ENCODE measurements at places on chromosomes 11 and 22.

GRCh38 chr11:12777208-12777874 lies 103.1 kb downstream of the TEAD1 start:
- H3K4me3 ChIP-seq, result no peak overlapping the region
- H3K4me1 ChIP-seq, result peaks cover 27% of the 10 kb centered on the region
- H3K27ac ChIP-seq, result peak overlapping the region; percentile 89
- H3K36me3 ChIP-seq, result peaks cover under 1% of the 10 kb centered on the region
- peaks cover 4% of the 10 kb centered on the region for H3K27me3 ChIP-seq

DNA sequence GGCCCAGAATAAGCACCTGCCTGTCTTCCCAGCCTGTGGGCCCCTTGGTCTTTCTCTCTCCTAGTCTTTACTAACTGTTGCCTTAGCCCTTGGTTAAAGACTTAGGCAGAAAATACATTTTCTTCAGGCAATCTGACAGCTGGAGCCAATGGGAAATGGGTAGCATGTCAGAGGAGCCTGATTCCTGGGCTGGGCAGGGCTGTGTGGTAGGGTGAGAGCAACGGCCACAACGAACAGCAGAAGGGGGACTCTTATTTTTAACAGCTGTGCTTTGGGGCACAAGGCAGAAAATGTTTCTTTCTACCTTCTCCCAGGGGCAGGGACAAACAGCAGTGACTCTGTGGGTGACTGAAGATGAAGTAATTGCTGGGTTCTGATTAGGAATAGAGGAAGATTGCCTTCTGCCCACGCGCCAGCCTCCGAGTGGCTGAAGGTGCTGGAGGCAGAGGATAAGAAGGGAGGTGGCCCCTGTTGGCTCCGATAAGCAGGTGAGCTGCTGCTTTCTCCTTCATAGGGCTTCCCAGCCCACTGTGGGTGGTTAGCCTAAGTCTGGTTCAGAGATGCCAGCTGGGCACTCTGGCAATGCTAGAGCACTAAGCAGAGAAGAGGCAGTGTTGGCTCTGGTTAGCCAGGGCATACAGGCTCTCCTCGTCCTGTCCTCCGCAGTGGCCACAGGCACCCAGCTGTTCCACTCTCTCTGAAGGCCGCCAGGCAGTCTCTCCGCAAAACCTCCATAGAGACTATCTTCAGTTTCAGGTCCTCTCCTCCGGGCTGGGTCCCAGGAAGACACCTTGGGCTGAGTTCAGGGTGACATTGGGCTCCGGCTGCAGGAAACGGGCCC lies 1.5 kb downstream of the YPEL4 start:
- H3K27ac ChIP-seq, result peak overlapping the region; percentile 42
- peaks cover 33% of the 10 kb centered on the region for H3K27me3 ChIP-seq
- H3K36me3 ChIP-seq, result peaks cover 3% of the 10 kb centered on the region
- H3K4me3 ChIP-seq, result peak overlapping the region; percentile 77
- no peak for DNase-seq

DNA sequence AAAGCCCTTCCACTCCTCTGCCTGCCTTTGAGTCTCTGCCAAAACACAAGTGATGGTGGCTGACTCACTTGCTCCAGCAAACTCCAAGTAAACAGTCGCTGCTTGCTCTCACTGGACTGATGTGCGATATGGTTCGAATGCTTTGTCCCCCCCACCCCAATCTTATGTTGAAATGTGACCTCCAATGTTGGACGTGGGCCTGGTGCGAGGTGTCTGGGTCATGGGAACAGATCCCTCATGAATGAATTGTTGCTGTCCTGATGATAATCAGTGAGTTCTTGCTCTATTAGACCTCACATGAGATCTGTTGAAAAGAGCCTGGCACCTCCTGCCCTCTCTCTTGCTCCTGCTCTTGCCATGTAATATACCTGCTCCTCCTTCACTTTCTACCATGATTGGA lies 747.9 kb downstream of the OPCML start:
- no peaks in the 10 kb centered on the region for H3K4me1 ChIP-seq

DNA sequence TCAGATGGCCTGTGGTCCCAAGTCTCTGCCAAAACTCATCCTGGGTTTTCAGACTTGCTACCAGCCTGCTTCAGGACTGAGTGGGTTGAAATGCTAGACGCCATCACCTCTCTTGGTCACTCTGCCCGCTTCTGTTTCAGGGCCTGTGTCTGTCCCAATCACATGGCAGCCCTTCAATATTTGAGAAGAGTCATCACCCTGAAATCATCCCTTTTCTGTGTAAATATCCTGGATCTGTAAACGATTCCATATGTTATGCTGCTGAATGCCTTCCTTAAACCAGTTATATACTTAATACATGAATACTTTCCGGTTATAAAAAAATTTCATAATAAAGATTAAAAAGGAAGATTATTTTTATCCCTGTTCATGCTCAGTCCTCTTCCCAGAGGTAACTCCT lies 39.8 kb upstream of the TLCD5 start:
- no peaks in the 10 kb centered on the region for H3K36me3 ChIP-seq
- peaks cover 5% of the 10 kb centered on the region for H3K27me3 ChIP-seq
- H3K4me1 ChIP-seq, result peaks cover 19% of the 10 kb centered on the region
- no peak overlapping the region for H3K27ac ChIP-seq
- DNase-seq, result no peak

GRCh38 chr11:43122546-43122945 lies 189.2 kb upstream of the API5 start:
- H3K36me3 ChIP-seq, result no peaks in the 10 kb centered on the region
- H3K4me1 ChIP-seq, result no peaks in the 10 kb centered on the region
- no peak overlapping the region for H3K27ac ChIP-seq
- peaks cover 1% of the 10 kb centered on the region for H3K27me3 ChIP-seq
- no peak for DNase-seq

GRCh38 chr11:92702037-92702804 lies 267.2 kb upstream of the MTNR1B start:
- peaks cover 25% of the 10 kb centered on the region for H3K4me1 ChIP-seq
- no peak overlapping the region for H3K27ac ChIP-seq
- H3K4me3 ChIP-seq, result no peak overlapping the region
- no peak for DNase-seq
- H3K27me3 ChIP-seq, result peaks cover 6% of the 10 kb centered on the region

- H3K4me3 ChIP-seq, result no peak overlapping the region
- no peaks in the 10 kb centered on the region for H3K4me1 ChIP-seq
- no peak overlapping the region for H3K27ac ChIP-seq
- peak; percentile 79 for DNase-seq
- no peaks in the 10 kb centered on the region for H3K36me3 ChIP-seq
These were observed 912.8 kb downstream of the DLG2 start for GRCh38 chr11:84714316-84714780.

DNA sequence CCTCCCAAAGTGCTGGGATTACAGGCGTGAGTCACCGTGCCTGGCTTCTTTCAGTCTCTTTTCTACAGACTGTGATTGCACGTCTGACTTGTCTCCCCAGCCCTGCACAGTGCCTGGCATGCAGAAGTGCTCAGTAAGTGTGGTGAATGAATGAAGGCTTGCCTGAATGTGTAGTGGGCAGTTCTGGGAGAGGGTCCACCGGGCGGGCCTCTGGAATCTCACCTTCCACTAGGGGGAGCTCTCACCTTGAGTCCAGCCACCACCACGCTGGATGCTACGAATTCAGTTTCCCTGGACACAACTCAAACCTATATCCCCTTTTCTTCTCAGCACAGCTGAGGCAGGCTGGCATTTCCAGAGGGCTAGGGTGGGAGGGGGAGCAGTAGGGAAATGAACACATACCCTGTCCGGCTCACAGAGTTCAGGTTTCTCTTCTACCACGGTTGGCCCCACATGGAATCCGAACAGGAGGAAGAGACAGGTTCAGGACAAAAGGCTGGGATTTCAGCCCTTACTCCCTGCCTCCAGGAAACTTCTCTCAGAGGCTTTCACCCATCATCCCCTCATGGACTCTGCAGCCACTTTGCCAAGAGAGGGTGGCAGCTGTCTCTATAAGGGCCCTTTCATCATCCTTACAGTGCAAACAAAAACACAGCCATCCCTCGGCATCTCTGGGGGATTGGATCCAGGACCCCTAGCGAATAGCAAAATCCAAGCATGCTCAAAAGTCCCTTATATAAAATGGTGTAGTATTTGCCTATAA lies 86.8 kb downstream of the NECTIN1 start:
- H3K4me1 ChIP-seq, result no peaks in the 10 kb centered on the region
- H3K27me3 ChIP-seq, result peaks cover 11% of the 10 kb centered on the region
- no peak for DNase-seq

- peaks cover 5% of the 10 kb centered on the region for H3K4me1 ChIP-seq
- no peaks in the 10 kb centered on the region for H3K36me3 ChIP-seq
- no peak overlapping the region for H3K4me3 ChIP-seq
- no peak overlapping the region for H3K27ac ChIP-seq
- DNase-seq, result no peak
These were observed 35.6 kb upstream of the TMEM123 start for GRCh38 chr11:102488208-102488607.

DNA sequence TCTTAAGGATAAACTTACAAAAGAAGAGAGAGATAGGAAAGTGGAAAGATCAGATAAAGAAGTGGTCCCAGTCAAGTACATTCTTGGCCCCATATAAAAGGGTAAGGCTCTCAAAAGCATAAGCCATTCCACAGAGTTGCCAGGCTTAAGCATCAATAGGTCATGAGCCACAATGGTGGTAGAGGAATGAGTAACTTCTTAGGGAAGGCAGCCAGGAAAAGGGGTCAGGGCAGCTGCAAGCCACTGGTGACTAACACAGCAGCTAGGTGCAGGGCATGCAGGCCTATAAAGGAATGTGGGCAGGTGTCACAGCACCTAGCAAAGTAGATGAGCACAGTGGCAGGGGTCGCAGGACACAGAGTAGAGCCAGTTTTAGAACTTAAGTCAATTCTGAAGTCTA lies 302.6 kb upstream of the FAT3 start:
- peaks cover 2% of the 10 kb centered on the region for H3K27me3 ChIP-seq
- no peak for DNase-seq
- no peaks in the 10 kb centered on the region for H3K4me1 ChIP-seq
- H3K4me3 ChIP-seq, result no peak overlapping the region
- no peaks in the 10 kb centered on the region for H3K36me3 ChIP-seq
- H3K27ac ChIP-seq, result no peak overlapping the region

DNA sequence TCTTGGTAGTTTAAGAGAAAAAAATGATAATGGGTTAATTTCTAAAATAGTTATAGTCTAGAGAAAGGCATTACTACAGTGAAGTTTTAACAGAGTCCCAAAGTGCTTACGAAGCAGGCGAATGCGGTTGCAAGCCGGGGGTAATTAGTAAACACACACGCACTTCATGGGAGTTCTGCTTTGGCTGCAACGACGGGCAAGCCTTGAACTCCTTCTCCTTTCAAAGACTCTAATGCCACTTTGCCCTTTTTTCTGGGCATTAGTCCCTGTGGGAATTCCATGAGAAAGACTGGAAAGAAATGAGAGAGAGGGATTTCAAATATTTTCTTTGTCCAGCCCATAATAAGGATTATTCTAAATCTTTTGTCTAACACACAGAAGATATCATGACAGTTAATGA lies 66.1 kb downstream of the TENM4 start:
- no peak for DNase-seq
- no peaks in the 10 kb centered on the region for H3K27me3 ChIP-seq
- H3K4me1 ChIP-seq, result peaks cover 9% of the 10 kb centered on the region

GRCh38 chr22:28841111-28841510 lies 40.7 kb upstream of the XBP1 start:
- no peak for DNase-seq
- peaks cover 3% of the 10 kb centered on the region for H3K4me1 ChIP-seq
- no peak overlapping the region for H3K4me3 ChIP-seq
- no peaks in the 10 kb centered on the region for H3K27me3 ChIP-seq

DNA sequence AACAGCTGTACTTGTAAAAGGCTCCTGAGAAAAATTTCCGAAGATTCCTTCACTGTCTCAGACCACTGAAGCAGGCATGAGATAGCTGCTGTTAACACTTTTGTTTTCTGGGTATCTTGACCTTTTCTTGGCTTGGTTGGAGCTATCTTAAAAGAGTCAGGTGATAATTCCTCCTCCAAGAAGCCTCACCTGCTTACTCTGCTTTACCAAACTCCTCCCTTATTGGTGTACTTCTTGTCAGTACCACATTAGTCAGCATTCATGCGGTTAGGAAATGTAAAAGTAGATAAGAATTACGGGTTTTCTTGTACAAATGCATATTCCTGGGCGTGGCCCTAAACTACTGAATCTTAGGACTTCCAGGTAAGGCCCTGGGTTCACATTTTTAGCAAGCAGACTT lies 489.8 kb upstream of the LARGE1 start:
- H3K4me3 ChIP-seq, result no peak overlapping the region
- H3K27ac ChIP-seq, result no peak overlapping the region
- DNase-seq, result no peak
- no peaks in the 10 kb centered on the region for H3K36me3 ChIP-seq

DNA sequence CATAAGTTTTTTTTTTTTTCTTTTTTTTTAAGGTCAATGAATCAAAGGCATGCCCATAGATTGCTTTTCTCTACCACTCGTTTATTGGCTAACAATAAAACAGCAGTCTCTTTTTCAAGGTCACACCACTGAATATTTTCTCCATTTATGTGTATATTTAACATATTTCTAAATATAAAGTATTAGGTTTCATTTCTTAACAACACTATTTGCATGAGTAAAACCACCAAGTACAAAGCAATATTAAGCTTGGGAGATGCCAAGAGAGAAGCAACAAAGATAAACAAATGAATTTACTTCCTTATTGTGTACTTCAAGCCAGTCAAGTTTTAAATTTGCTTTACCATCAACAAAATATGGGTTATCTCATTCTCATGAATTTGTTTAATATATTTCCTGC lies 708.9 kb upstream of the CCDC179 start:
- H3K4me3 ChIP-seq, result no peak overlapping the region
- H3K27ac ChIP-seq, result no peak overlapping the region
- no peaks in the 10 kb centered on the region for H3K27me3 ChIP-seq
- H3K36me3 ChIP-seq, result no peaks in the 10 kb centered on the region

DNA sequence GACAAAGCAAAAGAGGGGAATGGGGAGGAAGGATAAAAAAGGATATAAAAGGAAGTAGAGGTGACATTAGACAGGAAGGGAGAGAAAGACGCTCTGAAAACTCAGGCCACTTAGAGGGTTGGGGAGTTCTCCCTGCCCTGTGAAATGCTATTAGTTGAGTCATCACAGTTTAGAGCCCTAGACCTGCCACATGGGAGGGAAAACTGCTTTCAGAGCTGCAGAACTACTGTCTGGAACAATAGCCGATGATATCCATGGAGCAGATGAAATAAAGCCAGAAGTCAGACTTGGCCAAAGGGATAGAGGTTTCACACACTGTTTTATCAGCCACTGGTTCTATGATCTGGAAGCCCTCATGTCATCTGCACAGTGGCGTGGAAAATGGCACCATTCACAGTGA lies 157.9 kb downstream of the NCAM1 start:
- no peaks in the 10 kb centered on the region for H3K36me3 ChIP-seq
- peaks cover 8% of the 10 kb centered on the region for H3K4me1 ChIP-seq
- no peak overlapping the region for H3K27ac ChIP-seq
- DNase-seq, result no peak
- H3K27me3 ChIP-seq, result peaks cover 1% of the 10 kb centered on the region

GRCh38 chr22:48800036-48800885 lies 1027.4 kb downstream of the BRD1 start:
- peaks cover 2% of the 10 kb centered on the region for H3K27me3 ChIP-seq
- H3K36me3 ChIP-seq, result no peaks in the 10 kb centered on the region
- DNase-seq, result no peak
- H3K27ac ChIP-seq, result no peak overlapping the region
- H3K4me1 ChIP-seq, result no peaks in the 10 kb centered on the region

All from endothelial cell (in vitro differentiated cells).